Right forelimb (tissue), 1 donor: ENCODE measurements at places on chromosomes 5 and 9.

DNA sequence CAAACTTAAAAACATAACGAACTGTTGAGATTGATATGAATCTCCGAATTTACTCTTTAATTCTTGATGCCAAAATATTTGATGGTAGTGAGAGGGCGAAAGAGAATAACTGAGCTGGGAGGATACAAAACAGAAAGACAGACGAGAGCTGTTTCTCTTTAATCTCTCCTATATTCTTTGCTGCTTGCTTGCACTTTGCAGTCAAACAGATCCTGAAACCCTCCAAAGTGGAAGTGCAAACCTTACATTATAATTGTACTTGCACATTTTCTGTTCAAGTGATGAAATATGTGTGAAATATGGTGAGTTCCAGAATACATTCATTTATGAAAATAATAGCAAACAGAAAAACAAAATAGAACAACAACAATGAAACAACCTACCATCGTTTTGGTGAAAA, 63.8 kb downstream of the PAM start:
- no peak for DNase-seq

DNA sequence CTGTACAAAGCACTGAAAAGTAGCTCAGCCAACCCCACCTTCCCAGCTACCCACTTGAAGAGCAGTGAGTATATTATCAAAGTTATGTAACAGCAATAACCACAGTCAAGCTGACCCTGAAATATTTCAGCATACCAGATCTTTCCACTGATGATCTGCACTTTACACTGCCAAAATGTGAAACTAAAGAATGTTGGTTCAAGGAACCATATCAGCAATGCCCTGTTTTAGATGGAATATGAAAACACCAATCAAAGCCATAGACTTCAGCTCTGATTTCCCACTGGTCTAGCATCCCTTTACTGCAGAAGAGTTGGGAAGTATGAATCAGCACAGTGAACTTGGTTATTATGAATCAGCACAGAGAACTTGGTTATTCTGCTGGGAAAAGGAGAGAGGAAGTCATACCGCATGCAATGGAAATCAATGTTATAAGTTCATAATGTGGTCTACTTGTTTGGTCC, 20.0 kb downstream of the CEMIP2 start:
- DNase-seq: no peak

DNA sequence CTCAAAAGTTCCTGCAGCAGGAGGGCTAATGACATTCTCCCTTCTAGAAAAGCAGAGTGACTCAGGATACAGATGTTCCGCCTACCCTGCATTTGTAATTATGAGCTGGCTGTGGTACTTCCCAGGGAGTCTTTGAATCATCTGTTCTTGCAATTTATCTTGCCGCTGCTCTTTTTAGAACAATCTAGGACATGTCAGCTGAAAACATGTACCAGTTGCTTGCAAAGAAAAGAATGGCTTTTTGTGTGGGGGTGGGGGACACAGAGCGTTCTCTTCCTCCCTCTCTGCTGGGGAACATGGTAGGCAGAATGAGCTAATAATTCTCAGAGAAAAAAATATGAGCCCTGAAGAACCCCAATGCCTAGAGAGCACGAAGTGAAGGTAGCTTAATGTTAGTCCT, 51.7 kb upstream of the TUT7 start:
- no peak for DNase-seq

DNA sequence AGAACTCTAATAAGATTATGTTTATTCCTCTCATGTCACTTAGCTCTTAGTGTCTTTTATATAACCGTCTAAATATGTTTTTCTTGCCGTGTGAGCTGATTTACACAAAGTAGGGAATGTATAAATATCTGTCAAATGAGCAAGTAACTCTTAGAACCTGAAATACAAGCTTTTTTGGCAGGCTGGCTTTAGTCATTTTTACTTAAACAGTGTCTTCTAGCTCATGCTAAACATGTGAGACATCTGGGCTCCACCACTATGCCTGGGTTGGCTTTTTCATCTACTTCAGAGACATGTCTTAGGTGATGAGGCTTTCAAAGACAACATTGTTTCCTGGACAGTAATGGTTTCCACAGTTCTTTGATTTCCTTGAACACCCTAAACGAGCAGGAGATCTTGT, 137.2 kb upstream of the ZNF608 start:
- DNase-seq: no peak

GRCh38 chr5:159817262-159818029, 98.8 kb upstream of the ADRA1B start:
- DNase-seq: no peak

GRCh38 chr5:73499187-73499586, 945 bp downstream of the BTF3 start:
- no peak for DNase-seq

GRCh38 chr9:98575379-98576346, 133.1 kb downstream of the GABBR2 start:
- no peak for DNase-seq

- no peak for DNase-seq
Observed at GRCh38 chr9:137387114-137387890, 35.7 kb downstream of the EXD3 start.

- no peak for DNase-seq
Observed at GRCh38 chr5:38515646-38516045, 40.8 kb downstream of the LIFR start.

- DNase-seq: no peak
Observed at GRCh38 chr5:176373100-176373818, 8.0 kb downstream of the ARL10 start.

DNA sequence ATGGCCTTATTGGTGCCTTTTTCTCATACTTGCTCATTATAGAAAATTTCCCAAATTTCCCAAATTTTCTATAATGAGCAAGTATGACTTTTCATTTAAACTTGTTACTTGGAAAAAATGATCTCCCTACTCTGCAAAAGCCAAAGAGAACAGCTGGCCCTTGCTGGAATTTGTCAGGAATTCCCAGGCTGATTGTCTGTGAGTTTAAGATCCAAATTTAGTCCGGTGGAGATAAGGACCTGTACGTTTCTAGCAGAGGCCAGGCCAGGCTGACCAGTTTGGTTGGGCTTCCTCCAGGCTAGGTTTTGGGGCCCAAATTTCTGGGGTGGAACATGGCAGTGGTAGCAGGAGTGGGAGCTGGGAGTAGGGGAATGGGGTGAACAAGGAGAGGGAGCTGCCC, 51.9 kb downstream of the NEURL1B start:
- no peak for DNase-seq
